Nasal cavity respiratory epithelium epithelial cell of viscerocranial mucosa (primary cell): ENCODE measurements at places on chromosomes 12 and 14. TPM values are rescaled to one million over a fixed set of nuclear protein-coding genes. Genes with fewer than 3 reads are reported as not detected.

CKB gene
- total RNA-seq, result 28.4 and 30.7 TPM in 2 replicates

PMCH gene
- not detected in 2 replicates for total RNA-seq

RDH16 gene
- 0.34 and 6.3 TPM in 2 replicates for total RNA-seq

LRP1-AS gene
- total RNA-seq, result not detected in 2 replicates

ACSM4 gene
- not detected in 2 replicates for total RNA-seq
